T-helper 17 cell (primary cell): ENCODE measurements at places on chromosomes 7 and 10. TPM values are rescaled to one million over a fixed set of nuclear protein-coding genes. Genes with fewer than 3 reads are reported as not detected.

DNA sequence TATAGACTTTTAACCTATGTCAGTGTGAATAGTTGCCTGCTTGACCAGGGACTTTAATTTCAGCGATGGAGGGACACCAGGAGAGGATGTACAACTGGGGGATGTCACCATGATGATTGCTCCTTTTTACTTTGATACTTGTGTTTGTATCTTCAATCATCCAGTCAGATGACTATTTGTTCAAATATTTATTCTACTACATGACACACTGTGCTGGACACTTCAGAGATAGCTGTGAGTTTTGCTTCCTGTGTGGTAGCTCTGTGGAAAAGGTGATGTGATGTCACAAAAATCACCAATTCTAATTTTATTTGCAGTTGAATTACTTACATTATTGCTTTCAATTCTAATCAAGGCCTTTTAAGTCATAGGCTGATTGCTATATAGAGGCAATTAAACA is 62.7 kb upstream of the CREB5 start:
- DNase-seq: no peak

Gene NPC1L1
- total RNA-seq: 0.08 TPM

- DNase-seq: peak; percentile 32
Measured at GRCh38 chr10:102133373-102134195, 744 bp downstream of the PPRC1 start.

- DNase-seq: no peak
Measured at GRCh38 chr10:31061941-31062340, 30.3 kb upstream of the ZNF438 start.

DNA sequence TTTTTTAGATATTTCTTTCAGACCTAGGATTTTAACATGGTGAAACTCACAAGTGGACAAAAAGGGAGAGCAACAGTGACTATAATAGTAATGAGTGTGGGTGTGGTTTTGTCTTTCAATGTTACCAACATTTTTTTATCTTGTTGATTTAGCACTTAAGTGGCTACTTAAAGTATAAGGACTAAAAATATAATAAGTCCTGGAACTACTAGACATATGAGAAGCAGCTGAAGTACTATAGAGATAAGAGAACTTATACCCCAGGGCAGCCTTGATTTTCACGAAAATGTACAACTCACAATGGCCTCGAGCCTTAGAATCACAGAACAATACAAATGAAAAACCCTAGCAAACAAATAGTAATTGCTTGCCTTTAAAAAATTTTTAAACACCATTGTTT is 1151.8 kb downstream of the TYW1 start:
- DNase-seq: no peak

DNA sequence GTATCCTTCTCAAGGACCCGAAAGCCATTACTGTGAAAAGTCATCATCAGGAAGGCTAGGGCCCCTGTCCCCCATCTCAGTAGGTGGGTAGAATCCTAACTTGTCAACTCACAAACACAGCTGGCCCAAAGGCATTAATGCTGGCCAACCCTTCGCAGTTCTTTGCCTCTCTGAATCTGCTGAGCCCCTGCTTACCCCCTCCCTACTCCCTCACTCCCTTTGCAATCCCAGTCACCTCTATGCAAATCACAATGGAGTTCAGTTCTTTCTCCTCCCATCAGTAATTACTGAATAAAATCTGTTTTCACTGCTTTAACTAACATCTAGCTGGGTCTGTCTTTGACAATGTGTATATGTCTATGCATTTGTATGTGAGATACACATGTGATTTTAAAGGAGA is 38.1 kb upstream of the AOAH start:
- DNase-seq: no peak

- DNase-seq: no peak
Measured at GRCh38 chr10:75950997-75951589, 519.7 kb downstream of the LRMDA start.

DNA sequence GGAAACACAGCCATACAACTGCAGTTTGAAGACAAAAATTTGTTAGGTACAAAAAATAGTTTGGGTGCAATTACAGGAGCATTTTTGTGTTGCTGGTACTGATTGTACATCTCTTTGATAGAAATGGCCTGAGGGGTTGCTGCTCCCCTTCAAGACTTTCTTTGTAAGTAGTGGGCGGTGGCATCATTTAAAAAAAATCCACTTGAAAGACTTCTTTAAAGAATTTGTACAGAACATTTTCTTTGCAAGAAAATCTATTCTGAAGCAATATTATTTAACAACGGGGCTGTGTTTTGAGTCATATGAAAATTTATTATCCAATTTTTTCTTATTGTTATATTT is 144.1 kb upstream of the CAV2 start:
- no peak for DNase-seq

Gene SLC16A12
- total RNA-seq: not detected

Gene LIPM
- total RNA-seq: not detected

Gene TMEM140
- 55.2 TPM for total RNA-seq

DNA sequence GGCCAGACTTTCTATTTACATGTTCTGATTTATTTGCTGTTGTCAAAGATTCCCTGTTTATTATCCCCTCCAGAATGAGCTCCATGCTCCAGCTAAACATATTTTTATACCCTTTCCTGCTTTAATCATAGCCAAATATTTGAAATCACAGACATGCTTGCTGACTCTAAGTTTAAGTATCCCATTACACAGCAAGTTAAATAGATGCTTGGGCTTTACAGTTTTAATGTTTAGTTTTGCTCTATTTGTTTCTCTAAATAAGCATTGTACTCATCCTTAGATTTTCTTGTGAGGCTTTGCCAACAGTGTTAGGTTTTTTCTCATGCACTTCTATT is 196.8 kb downstream of the TAX1BP1 start:
- no peak for DNase-seq

- DNase-seq: no peak
Measured at GRCh38 chr7:95509199-95509598, 23.5 kb downstream of the ASB4 start.

DNA sequence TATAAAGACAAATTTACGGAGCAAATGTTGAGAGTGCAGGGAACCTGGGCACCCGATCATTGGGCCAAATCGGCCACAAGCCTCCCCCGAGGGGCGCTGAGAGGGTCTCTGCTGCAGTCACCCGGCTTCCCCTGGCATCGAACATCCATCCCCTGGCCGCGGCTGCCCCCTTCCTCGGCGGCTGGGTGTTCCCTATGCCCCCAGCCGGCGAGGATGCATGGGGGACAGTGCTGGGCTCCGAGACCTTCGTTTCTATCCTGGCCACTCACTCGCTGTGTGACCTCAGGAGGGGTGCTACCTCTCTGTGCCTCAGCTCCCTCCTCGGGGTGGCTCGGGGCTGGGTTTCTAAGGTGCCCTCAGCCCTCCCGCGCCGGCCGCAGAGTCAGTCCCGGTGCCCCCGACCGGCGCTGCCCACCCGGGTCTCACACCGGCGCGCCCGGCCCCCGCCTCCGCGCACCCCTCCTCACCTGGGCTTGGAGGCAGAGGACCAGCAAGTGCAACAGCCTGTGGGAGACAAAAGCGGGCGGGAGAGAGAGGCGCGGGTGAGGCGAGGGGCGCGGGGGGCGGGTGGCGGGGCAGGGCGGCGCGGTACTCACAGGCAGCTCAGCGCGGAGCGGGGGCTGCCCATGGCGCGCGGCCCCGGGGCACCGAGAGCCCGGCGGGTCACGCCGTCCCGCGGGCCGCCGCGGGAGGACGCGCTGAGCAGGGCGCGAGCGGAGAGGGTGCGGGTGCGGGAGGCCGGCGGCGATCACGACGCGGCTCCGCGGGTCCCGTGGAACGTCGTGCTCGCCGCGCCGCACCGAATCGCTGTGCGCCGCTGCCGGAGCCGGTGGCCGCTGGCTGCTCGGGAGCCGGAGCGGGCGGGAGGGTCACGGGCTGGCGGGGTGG is at the start of gene FGF8:
Gene FGF8, minus strand, starts transcription at position 842 of the 888 bp plus-strand sequence. Its CDS starts 214 bp downstream, at position 628.
- DNase-seq: no peak

DNA sequence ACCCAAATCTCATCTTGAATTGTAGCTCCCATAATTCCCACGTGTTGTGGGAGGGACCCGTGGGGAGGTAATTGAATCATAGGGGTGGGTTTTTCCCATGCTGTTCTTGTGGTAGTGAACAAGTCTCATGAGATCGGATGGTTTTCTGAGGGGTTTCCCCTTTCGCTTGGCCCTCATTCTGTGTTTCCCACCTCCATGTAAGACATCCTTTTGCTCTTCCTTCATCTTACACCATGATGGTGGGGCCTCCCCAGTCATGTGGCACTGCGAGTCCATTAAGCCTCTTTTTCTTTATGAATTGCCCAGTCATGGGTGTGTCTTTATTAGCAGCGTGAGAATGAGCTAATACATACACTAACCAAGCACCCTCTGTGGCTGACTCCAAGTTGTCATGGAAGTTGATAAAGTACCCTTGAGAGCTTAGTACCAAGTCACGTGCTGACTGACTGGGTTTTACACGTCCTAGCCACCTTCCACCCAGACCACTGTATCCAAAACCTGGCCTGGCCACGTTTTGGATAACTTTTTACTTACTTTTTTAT is 614.4 kb downstream of the SDK1 start:
- DNase-seq: no peak

GRCh38 chr10:113309791-113310190 is 243.1 kb upstream of the HABP2 start:
- no peak for DNase-seq

Gene TUBB8
- not detected for total RNA-seq

DNA sequence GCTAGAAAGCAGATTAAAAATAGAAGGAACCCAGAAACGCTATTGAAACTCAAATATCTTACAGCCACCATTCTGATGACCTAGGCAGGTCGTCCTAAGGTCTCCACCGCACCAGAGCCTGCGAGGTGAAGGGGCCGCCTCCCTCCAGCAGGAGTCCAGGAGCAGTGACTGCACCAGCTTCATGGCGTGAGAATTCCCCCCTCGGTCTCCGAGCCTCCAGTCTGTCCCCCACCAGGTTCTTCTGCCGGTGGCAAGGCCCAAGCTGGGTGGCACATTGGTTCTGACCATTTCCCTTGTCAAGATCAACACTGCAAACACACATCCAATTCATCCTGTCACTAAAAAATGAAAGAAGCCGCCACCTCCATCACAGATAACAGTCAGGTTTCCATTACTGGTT is 98.7 kb downstream of the DIP2C start:
- no peak for DNase-seq

GRCh38 chr10:121032460-121032859 is 181.3 kb downstream of the WDR11 start:
- DNase-seq: no peak

- no peak for DNase-seq
Measured at GRCh38 chr10:88889559-88890337, 9.7 kb downstream of the STAMBPL1 start.

GRCh38 chr10:122446668-122447423 is 7.6 kb upstream of the ARMS2 start:
- DNase-seq: no peak

DNA sequence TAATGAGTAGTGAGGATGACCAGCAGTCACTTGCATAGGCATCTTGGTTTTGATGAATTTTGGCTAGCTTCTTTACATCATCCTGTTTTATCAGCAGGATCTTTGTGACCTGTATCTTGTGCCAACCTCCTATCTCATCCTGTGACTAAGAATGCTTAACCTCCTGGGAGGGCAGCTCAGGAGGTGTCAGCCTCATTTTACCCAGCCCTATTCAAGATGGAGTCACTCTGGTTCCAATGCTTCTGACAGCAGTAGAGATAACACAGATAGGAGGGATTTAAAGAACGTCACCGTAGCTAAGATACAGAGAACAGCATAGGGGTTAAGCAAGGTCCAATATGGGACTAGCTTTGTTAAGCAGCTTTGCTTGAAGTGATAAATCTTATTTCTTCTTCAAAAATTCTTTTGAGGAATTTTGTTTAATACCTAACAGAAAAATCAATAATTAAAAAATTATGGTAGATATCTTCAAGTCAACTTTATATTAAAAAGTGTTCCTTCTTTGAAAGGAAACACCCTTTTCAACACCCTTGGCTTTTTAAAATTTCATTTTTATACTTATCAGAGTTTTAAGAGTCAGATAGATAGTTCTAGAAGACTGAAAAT is 39.9 kb downstream of the TMEM229A start:
- DNase-seq: no peak

- no peak for DNase-seq
Measured at GRCh38 chr10:121084675-121085070, 233.5 kb downstream of the WDR11 start.

- no peak for DNase-seq
Measured at GRCh38 chr7:29917641-29918040, 72.0 kb downstream of the SCRN1 start.

DNA sequence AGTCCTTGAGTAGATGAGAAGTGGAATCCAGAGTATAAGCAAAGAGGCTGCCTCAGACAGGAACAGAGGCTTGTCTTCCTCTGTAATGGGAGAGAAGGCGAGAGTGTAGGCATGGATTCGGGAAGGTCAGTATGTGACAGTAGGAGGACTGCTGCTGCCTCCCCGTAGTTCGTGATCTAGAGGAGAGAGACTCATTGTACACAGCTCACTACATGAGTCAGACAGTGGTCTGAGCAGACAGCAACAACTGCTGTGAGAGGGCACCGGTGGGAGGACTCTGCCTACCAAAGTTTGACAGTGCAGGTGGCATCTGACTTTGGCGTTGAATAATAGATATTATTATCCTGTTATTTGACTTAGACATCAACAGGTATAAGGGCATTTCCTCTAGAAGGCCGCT is 319.4 kb downstream of the NRG3 start:
- no peak for DNase-seq

GRCh38 chr7:7829667-7830066 is 111.3 kb upstream of the RPA3 start:
- DNase-seq: no peak

DNA sequence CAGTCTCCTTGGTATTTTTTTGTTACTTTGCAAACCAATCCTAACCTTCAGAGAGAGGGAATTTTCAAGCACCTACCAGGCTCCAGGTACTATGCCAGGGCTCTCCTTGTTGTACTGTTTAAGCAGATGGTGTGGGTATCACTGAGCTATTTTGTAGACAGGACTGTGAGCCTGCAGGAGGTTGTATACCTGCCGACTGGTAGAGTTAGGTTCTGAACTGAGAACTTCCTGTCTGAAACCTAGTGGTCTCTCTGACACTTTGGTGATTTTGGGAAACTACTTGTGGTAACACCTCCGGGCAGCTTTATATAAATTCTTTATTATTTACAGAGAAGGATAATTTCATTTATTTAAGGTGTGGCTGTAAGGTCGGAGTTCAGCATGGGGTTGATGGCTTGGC is 4.6 kb downstream of the ZNF853 start:
- DNase-seq: no peak

DNA sequence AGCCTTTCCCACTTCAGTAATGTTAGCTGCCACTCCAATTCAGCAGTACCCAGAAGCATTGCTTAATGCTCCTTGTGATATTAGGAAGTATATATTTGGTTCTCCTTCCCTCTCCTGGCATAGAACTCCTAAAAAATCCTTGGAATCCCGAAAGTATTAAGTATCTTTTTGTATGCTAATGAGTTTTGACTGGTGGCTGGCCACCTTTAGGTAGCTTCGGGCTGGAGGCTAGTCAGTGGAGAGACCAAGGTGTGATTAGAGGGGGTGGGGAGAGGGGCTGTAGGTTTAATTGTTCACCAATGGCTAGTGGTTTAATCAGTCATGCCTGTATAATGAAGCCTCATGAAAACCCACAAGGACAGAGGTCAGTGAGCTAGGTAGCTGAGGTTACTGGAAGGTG is 12.2 kb downstream of the COMTD1 start:
- no peak for DNase-seq

- DNase-seq: no peak
Measured at GRCh38 chr7:75712517-75713361, 26.0 kb downstream of the HIP1 start.

GRCh38 chr7:116501425-116502167 is 2.1 kb downstream of the CAV2 start:
- DNase-seq: no peak
